Activated CD4-positive, alpha-beta T cell treated with anti-CD3 and anti-CD28 coated beads for 24 hours (primary cell): ENCODE measurements at places on chromosomes 2 and 18.

- no peak for DNase-seq
Measured at GRCh38 chr2:37414470-37414949, 70.1 kb downstream of the QPCT start.

- DNase-seq = no peak
Measured at GRCh38 chr2:37110306-37111212, 26.2 kb downstream of the GPATCH11 start.

- DNase-seq = no peak
Measured at GRCh38 chr2:176092270-176093144, at the start of gene HOXD13. TSS of gene HOXD13 (plus strand) at chr2:176092721. CDS start at chr2:176092891, 170 bp downstream.

DNA sequence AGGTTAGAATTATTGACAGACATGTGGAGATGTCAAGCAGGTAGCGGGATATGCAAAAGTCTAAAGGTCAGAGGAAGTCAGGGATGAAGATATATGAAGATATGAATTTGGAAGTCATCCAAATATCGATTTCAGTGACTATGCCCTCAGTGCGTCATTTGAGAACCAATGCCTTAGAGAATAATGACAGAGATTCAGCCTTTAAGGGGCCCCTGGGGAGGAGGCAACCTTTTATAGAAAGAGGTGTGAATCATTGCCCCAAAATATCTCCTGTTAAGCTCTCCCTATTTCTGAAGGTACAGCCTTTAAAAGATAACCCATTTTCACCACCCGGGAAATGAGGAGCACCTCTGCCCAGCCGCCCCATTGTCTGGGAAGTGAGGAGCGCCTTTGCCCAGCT, 223.4 kb downstream of the NCKAP5 start:
- DNase-seq = no peak
